ENCODE measurements at places on chromosomes 3 and 15.

GRCh38 chr15:42730536-42730935 lies 6.4 kb downstream of the CDAN1 start:
- no peak for DNase-seq

DNA sequence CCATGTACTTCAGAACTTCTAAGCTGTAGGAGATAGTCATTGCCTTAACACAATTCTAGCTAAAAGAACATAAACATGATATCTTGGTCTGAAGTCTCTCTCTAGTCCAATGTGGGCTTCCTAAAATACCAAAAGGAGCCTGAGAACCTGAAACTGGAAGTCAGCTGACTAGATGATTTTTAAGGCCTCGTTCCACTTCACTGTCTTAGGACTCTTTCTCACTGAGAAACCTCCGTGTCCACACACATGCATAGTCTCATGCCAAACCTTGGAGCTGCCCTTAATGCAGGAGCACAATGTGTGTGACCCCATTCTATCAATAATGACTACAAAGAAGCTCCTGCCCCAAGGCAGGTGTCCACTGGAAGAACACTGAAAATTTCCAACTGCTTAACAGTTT lies 87.7 kb downstream of the ETFA start:
- no peak for DNase-seq

DNA sequence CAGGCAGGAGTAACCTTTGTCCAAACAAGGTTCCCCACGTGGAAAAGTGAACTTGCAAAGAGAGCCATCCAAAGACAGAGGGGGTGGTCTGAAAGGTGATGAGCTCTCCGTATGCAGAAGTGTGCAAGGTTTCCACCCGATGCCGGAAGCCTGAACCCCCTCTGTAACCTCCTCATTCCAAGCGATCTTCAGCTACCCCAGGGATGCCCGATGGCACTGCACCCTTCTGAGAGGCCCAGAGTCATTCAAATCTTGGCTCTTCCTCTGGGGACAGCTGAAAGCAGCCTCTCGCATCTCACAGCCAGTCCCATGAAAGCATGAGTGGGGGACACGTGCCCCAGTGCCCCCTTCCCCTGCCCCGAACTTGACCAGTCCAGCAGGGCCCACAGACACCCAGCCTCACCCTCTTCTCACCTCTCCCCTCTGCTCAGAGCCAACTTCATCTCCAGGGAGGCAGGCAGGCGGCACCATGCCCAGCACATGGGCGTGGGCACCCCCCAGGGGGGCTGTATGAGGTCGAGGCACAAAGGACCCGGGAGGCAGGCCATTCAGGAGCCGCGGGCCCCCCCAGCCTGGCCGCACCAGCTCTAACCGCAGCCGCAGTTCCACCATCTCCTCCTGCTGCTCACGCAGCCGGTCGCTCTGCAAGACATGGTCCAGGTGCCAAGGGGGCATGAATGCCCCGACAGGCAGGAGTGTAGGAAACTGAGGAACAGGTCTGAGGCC lies 8.7 kb downstream of the KIF7 start:
- no peak for DNase-seq

DNA sequence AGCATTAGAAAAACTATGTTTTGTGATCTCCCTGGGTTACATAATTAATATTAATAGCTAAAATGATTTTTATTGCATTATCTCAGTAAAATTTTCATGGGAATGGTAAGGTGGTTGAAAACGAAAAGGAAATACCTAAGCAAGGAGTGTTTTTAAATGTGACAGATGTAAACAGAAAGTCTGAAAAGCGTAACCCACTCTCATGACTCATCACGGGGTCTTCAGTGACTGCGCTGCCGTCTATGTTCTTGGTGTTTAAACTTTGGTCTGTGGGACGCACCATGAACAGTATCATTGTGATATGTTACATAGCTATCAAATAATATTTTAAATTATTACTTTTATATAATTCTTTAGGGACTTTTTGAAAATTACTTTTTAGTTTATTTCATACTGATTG lies 19.8 kb downstream of the LRCH3 start:
- DNase-seq, result no peak

DNA sequence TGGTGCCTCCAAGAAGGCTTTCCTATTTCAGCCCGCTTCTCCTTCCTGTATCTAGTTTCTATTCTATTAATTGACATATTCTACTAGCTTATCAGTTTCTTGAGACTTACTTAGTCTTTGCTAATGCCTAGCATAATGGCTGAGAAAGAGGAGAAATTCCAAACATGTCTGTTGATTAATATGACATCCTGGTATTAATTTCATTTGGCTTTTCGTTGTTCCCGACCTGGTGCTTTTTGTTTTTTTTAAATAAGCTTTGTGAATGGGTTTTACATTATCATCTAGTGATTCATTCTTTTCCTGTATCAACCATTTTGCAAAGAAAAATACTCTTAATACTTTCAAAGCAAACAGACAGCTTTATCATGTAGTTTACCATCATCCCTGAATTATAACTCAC lies 13.1 kb downstream of the WDR53 start:
- DNase-seq, result no peak

GRCh38 chr3:122689587-122689986 lies 8.9 kb downstream of the PARP14 start:
- DNase-seq, result no peak

GRCh38 chr3:30522476-30522875 lies 83.9 kb upstream of the TGFBR2 start:
- no peak for DNase-seq
